T-helper 2 cell (primary cell): ENCODE measurements at places on chromosomes 11 and 22.

DNA sequence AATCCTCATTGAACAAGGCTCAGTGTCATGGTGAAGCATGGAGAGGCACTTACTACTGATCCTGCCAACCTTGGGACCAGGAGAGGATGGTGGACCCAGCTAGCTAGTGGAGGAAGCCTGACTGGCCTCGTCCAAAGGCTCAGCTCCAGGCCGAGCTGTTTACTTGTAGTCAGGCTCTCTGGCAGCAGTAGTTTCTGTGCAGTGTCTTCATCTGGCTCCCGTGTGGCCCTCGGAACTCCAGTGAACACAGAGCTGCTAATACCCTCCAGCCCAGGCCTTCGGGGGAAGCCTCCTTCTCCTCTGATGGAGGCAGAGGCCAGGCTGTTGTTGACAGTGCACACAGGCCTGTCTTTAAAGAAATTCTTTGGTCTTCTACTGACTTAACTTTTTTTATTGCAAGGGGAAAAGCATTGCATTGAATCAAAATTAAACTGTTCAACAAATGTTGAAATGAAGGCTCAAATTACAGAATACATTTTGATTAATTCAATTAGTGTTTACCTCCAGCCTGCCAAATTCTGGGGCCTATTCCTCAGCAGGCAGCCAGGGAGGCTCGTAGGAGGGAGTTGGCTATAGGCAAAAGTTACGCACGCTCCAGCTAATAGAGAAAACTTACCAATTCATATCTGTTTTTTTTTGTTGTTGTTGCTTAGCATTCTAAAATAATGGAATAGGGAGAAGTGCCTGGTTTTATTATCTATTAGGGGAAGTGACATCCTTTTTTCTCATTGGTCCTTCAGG is 18.8 kb downstream of the PPFIBP2 start:
- no peak for DNase-seq

GRCh38 chr11:95267601-95268213 is 36.7 kb upstream of the SESN3 start:
- no peak for DNase-seq

DNA sequence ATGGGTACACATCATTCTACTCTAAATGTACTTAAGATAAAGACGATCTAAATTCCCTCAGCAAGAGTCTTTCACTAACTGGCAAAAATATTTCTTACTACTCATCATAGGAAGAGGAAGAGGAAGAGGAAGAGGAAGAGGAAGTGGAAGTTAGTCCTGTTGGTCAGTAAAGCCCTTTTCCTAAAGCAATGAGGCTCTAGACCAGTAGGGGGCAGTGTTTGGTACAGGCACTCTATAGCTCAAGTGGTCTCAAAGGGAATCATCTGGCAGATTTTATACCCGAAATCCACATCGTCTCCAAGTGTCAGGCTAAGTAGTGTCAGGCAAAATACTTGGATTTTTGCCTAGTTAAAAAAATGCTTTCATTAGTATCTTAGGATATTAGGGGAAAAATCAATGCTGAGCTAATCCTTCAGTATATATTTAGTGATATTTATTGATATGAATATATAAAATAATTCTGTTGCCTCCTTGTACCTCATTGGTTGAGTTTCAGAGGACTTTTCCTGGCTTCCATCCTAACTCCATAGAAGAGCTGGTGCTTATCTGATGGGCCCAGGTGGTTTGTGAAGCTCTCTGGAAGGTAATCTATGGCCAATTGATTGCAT is 7.7 kb downstream of the BLID start:
- no peak for DNase-seq

- DNase-seq: no peak
Observed at GRCh38 chr11:134647066-134647743, 235.2 kb upstream of the B3GAT1 start.

- no peak for DNase-seq
Observed at GRCh38 chr11:66192181-66192863, 76.1 kb upstream of the RAB1B start.

GRCh38 chr11:109885006-109885405 is 208.2 kb upstream of the ZC3H12C start:
- DNase-seq: no peak
